ENCODE measurements at places on chromosomes 6 and 20.

GRCh38 chr6:128275030-128275429 lies 245.4 kb downstream of the PTPRK start:
- DNase-seq: no peak

DNA sequence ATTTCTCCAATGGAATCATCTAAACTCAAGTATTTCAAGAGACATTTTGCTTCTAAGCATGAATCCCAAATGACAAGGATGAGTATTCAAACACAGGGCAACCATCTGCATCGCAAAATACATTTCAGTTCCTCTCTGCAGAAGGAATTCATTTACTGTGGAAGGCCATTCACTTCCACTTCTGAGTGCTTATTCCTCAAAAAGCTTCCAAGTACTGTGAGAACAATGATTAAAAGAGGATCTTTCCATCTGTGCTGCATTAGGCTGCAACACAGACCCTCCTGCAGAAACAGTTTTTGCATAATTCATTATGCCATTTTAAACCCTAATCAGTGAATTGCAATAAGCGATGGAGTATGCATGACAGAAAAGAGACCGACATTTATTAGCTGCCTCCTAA lies 52.5 kb downstream of the ARHGAP18 start:
- no peak for DNase-seq

DNA sequence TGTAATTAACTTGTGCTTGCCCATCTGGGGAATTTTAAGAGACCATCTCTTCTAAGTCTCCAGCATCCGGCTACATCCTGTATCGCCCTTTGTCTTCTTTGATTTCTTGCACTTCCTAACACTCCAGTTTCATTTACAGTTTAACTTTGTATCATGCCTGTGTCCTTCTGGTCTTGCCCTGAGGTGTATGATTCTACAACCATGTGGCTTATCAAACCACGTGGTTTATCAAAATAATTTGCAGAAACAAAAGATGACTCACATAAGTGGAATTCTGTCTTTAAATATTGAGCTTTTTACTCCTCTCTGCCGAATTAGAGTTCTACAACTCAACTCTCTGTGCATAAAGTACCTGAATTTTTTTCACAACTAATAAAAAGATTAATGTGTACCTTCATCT lies 580.7 kb downstream of the KIF16B start:
- no peak for DNase-seq

DNA sequence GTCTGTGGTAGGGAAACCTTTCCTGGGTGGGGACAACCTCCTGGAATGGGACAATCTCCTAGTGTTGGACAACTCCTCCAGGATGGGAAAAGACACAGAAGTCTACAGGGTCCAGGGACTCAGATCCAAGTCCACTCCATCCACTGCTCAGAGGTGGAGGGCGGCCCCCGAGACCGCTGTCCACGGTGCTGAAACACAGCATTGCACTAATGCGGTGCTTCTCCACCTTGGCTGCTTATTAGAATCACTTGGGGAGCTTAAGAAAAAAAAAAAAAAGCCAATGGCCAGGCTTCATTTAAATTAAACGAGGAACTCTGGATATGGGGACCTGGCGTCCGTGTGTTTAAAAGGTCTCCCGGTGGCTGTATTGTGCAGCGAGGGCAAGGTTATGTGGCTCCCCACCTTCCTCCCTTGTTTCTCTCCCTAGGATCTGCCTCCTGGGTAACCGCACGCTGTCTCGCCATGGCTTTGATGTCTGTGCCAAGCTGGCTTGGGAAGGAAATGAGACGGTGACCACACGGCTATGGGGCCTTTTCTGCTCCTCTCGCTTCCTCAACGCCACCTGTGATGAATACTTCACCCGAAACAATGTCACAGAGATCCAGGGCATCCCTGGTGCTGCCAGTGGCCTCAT lies 12.0 kb downstream of the SLC12A5 start:
- DNase-seq: peak; percentile 24

DNA sequence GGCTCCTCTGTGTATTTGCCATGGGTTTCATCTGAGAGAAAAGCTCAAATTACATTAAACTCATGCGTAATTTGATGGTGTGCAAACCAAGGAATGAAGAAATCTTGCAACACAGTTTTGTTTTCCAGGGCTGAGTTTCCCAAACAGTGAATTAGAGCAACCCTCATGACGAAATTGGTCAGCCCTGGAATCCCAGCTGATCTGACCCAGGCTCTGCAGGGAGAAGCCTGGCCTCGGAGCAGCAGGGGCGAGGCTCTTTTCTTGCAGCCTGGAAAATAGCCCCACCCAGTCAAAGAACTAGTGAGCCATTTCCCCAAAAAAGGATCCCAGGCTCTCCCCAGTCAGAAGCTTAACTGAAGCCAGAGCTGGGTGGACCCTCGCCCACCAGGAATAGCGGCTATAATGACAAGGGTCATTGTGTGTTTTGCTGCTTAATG lies 107.3 kb upstream of the SNX9 start:
- no peak for DNase-seq

GRCh38 chr6:79949233-79949632 lies 1.9 kb upstream of the ELOVL4 start:
- DNase-seq: peak; percentile 81

GRCh38 chr20:34364223-34364506 lies 1.1 kb downstream of the ITCH start:
- no peak for DNase-seq

DNA sequence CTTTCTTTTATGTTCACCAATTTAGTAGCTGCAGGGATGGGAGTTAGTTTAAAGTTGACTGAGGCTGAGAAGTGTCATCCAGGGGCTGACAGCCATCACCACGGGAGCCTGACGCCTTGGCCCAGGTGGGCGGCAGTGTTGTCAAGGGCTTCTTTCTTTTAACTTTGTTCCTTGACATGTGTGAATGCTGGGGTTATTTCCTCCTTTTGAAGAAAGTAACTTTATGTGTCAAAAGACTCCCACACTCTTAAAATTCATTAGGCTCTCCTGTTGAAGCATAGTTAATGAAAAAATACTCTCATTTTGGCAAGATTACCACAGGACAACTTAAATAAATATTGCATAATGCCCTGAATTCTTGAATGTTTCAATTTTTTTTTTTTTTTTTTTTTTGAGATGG lies 50.0 kb downstream of the SASH1 start:
- no peak for DNase-seq

GRCh38 chr6:13066050-13066449 lies 262.3 kb downstream of the TBC1D7 start:
- DNase-seq: no peak

DNA sequence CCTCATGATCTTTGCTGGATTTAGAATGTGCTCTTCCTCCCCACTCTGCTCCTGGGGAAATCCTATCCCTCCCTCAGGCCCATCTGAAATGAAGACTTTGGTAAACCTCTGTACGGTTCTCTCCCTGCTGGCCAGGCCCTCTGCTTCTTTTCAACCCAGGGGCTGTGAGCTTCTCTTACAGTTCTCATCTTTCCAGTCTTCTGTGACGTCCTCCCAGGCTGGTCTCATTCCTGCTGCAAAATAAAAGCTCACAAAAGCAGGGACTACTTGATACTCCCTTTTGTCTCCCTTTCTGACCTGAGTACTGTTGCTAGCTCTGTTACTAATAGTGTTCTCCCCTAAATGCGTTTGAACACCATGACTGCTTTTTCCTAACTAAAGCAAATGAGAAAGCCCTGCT lies 46.3 kb downstream of the UNC5CL start:
- no peak for DNase-seq

DNA sequence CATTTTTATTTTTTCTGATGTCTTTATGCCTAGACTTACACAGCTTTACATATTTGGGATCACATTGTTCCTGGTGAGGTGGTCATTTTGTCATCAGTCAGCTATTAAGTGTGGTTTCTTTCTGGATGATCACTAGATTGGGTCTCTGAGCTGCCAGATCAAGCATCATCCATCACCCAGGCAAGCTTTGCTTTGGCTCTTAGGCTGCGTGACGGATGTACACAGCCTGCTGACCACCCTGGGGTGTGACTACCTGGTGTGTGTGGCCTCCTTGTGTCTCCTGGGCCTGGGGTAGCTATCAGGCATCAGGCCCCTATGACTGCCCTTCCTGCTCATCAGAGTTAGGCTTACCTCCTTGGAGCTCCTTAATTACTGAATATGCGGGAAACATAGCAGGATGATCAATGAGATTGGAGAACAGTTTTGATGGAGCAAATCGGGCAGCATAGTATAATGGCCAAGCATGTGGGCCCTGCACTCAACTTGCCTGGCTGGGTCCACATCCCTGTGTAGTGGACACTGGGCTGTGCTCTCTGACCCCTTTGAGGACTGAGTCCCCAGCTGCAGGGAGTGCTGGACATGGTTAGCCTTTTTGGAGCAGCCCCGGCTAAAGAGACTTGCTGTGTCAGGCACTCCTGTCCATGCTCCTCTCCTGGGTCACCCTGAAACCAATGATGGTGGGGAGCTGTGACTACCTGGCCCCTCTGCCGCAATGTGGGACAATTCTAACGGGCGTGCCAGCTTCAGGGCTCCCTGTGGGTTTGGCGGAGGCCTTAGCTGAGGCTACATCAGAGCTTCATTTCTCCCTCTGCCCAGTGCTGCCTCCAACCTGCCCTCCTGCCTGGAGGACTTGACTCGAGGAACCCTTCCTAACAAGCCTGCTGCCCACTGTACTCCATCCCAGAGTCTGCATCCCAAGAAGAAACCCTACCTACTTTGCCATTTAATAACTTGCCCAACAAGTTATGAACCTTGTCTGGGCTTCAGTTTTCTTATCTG lies 8.2 kb downstream of the DAAM2 start:
- no peak for DNase-seq

- no peak for DNase-seq
Measured at GRCh38 chr6:114319749-114320148, 23.1 kb downstream of the HS3ST5 start.

DNA sequence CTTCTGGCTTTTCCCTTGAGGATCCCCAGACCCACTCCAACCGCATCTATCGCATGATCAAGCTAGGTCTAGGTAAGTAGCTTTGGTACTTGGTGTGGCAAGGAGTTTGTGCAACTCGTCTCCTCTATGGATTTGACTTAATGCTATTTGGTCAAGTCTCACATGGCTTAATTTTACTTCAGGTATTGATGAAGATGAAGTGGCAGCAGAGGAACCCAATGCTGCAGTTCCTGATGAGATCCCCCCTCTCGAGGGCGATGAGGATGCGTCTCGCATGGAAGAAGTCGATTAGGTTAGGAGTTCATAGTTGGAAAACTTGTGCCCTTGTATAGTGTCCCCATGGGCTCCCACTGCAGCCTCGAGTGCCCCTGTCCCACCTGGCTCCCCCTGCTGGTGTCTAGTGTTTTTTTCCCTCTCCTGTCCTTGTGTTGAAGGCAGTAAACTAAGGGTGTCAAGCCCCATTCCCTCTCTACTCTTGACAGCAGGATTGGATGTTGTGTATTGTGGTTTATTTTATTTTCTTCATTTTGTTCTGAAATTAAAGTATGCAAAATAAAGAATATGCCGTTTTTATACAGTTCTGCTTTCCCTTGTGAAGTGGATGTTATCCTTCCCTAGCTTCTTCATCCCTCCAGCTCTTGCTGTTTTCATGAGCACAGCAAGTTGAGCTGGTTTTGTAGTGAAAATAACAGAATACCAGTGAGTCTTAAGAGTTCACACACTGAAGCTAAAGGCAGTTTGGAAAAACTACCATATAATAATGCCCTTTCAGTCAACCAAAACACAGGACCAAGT lies 3.8 kb downstream of the SLC35B2 start:
- DNase-seq: peak; percentile 65

GRCh38 chr6:92756912-92757311 lies 662.4 kb downstream of the EPHA7 start:
- no peak for DNase-seq

DNA sequence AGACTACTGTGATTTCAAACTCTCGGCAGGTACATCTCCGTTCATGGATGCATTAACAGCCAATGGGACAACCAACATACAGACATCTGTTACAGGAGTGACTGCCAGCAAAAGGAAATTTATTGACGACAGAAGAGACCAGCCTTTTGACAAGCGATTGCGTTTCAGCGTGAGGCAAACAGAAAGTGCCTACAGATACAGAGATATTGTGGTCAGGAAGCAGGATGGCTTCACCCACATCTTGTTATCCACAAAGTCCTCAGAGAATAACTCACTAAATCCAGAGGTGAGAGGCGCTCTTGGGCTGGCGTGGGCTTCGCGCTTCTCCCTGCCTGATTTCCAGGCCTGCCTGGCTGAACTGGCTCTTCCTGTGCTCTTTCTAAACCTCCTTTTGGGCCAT lies 68.4 kb downstream of the RPP40 start:
- DNase-seq: no peak

GRCh38 chr6:136073216-136073615 lies 176.9 kb downstream of the MTFR2 start:
- no peak for DNase-seq

DNA sequence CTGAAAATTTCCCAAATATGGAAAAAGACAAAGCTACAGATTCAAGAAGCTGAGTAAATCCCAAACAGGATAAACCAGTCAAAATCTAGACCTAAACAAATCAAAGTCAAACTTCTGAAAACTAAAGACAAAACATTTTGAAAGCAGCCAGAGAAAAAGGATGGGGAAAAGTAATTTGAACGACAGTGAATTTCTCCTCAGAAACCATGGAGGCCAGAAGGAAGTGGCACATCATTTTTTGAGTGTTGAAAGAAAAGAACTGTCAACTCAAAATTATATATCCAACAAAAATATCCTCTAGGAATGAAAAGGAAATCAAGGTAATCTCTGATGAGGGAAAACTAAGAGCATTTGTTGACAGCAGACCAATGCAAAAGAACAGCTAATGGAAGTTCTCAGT lies 6.8 kb downstream of the RAB23 start:
- no peak for DNase-seq

DNA sequence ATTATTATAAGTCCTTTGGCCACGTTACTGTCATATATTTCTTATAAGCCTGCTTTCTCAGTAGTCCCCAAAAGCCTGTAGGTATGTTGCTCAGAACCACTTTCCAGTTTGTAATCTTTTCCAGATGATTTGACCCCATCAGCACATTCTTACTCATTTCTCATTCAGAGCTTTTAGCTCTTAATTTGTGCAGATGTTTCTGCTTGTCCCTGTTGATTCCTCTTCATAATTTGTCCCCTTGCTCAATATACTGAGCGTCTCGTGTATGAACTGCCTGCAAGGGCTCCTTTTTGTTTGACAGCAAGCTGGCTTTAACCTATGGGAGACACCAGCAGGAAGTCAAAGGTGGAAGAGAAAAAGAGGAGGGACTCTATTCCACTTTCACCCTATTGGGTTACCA lies 733.8 kb upstream of the GJE1 start:
- no peak for DNase-seq

GRCh38 chr6:11404081-11404480 lies 133.5 kb upstream of the TMEM170B start:
- no peak for DNase-seq

- no peak for DNase-seq
Measured at GRCh38 chr6:167665698-167666330, 160.9 kb upstream of the AFDN start.

DNA sequence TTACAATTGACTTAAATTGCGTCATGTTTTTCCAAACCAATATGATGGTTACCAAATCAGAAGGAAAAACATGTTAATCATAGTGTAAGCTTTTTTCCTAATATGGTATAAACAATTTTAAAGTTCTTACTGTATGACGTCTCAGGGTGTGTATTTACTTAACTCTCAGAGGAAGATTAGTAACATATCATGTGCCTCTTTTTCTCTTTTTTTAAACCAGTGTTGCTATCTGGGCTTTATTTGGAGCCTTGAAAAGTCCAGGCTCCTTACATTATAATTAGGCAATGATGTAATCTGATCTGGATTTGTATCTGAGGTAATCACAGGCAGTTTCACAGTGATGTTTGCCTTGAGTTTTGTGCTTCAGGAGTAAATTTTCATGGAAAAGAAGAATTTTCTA lies 20.4 kb upstream of the RAB23 start:
- no peak for DNase-seq

GRCh38 chr20:44683263-44684046 lies 31.7 kb upstream of the CCN5 start:
- DNase-seq: peak; percentile 79

All from CD4-positive, alpha-beta T cell treated with Interleukin-2 at 100 ng/mL for 4 hours (primary cell).